Omental fat pad (tissue), 4 donors: ENCODE measurements at places on chromosomes 11 and 22. TPM values are rescaled to one million over a fixed set of nuclear protein-coding genes. Genes with fewer than 3 reads are reported as not detected.

Gene HOATZ
- not detected for total RNA-seq

Gene INS
- total RNA-seq, result not detected

Gene LRRC74B
- total RNA-seq, result not detected

Gene OSM
- 7.1 TPM for total RNA-seq

Gene MAP6
- 3.2 TPM for total RNA-seq

Gene PHF21B
- 0.44 TPM for total RNA-seq
